ENCODE measurements at places on chromosomes 7 and 10.

DNA sequence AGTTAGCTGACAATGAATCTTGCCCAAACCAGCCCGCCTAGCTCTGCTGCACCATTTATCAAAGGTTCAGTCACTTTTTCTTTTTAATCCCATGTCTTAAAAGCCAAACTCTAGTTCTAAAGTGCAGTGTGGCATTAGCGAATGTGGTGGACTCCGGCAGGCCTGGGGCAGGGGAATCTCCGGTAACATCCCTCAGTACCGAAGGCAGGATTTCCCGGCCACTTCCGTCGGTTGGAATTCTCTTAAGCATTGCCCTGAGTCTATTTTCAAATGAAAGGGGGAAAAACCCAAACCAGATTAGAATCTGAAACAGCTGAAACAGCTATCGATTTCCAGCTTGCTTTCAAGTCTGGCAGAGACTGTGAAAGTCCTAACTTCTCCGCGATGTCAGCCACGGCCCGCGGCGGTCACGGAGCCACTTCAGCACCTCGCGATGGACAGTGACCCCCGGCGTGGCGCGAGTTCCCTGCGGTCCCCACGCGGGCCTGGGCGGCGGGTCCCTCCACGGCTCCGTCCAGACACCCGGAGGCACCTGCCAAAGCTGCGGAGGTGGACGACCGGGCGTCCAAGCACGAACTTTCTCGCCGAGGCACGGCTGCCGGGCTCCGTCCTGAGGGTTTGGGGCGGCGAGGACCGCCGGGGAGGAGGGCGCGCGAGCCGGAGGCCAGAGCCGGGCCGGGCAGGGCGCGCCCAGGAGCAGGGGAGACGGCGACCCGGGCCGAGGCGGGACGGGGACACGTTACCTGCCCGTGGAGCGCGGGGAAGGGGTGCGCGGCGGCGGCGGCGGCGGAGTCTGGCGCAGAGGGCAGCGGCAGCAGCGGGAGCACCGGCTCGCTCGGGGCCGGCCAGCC, 745 bp downstream of the TCERG1L start:
- DNase-seq: no peak

DNA sequence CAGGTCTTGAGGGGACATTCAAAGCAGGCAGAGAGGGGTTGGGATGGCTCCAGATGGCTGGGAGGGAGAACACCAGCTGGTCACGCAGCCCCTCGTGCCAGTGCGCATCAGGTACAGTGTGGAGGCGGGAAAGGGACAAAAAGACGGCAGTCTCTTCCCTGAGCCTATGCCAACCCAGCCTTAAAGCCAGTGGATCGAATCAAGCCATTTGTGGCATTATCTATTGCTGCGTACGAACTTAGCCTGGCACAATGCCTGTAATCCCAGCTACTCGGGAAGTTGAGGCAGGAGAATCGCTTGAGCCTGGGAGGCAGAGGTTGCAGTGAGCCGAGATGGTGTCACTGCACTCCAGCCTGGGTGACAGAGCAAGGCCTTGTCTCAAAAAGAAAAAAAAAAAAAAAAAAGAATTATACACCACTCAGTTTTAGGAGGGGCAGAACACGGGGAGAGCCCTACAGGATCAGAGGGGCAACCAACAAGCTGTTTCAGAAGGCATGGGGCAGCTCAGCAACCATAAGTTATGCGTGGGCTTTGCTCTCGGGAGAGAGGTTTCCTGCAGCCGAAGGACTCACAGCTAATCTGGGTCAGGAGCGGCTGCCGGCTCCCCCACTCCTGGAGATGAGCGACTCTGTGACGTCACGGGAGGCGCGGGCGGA, 356 bp upstream of the NDUFB2 start:
- DNase-seq: peak; percentile 92

DNA sequence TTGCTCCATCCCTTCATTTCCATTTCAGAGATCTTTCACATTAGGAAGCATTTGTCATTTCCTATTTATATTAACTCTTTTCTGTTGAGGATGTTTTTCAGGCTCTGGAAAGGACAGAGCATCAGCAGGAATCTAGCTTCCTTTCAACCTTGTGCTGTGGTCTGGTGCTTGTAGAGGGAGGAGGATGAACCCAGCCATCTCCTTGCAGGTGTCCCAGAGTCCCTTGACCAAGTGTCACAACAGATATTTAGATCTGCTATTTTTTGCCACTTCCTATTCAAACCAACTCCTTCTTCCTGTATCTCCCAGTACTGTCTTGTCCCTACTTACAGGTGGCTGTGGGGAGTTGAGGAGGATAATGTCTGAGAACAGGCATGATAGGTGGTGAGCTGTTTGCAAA, 742.8 kb downstream of the GRID1 start:
- DNase-seq: no peak

DNA sequence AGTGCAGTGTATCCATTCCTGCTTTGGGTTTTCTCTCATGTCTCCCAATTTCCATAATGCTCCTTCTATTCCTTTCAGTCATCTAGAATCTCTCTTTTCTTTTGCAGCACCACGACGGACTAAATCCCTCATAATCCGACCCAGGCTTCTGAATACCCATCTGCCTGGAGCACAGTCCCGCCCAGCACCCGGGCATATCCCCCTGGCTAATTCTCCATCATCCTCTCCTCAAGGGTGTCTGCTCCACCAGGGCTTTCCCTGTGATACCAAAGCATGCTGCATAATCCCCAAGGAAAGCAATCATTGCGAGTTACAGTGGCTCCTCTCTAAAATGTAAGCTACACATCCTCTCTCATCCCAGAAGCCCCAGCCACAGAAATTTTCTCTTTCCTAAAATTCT, 321.9 kb downstream of the CCDC3 start:
- no peak for DNase-seq

- no peak for DNase-seq
These were observed 90.6 kb upstream of the SKAP2 start for GRCh38 chr7:26954951-26955350.

DNA sequence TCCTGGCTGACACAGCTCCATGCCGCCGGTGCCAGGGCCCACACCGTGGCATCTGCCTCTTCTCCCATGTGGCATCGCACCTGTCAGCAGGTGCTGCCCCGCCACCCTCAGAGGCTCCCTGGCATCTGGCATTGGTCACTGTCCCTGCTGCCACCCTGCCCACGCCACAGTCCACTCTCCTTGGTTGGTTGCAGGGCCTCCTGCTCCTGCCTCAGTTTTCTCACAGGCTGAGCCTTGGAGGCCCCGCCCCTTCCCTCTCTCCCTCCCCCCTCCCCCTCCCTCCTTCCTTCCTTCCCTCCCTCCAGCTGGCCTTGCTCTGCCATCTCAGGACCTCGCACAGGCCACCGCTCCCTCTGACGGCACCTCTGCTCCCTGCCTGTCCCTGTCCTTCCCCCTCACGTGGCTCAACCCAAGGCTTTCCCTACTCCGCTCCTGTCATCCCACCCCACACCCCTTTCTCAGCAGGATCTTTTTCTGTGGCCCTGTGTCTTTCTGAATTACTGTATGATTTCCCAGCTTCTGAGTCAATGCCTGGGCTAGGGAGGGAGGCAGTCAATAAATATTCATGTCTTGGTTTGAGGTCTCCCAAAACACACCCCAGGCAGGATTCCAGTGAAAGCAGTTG, 87.4 kb downstream of the INPP5A start:
- no peak for DNase-seq

DNA sequence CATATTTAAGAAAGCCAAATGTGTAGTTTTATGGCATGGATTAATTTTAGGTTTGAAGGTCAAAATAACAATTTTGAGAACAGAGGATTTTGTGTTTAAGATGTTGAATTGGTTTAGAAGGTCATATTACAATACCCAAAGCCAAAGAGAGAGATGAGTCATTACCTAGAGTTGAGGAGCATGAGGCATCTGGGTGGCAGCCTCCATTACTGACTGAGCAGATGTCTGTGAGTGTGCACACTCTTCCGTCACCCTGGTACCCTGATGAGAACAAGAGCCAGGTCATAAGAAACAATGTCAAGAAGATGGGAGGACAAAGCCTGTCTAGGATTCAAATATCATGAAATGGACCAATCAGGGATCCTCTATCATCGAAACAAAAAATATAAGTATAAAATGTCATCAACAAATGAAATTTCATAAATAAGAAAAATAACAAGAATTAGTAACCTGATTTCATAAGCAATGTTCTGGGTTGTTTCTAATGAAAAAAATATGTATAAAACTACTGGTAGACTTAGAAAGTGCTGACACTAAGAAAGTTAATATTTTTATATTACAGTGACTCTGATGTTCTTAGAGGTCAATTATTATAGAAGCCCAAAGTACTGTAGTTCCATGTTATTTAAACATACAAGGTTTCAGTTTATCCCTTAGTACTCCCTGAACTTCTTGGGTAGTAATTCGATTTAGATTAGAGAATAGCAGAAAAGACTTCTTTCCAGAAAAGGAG, 20.0 kb downstream of the CUBN start:
- DNase-seq: peak; percentile 76

DNA sequence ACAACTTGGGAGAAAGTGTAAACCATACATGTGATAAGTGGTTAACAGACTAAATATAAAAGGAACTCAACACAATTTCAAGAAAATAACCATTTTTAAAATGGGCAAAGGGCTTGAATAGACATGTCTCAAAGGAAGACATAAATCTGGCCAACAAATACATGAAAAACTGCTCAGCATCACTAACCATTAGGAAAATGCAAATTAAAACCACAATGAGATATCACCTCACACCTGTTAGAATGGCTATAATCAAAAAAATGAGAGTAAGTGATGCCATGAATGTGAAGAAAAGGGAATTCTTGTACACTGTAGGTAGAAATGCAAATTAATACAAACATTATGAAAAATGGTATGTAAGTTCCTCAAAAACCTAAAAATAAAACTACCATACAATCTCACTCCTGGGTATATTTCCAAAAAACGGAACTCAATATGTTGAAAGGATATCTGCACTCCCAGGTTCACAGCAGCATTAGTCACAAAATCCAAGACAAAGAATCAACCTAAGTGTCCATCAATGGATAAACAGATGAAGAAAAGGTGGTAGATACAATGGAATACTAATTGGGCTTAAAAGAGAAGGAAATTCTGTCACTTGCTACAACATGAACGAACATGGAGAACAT, 5.6 kb downstream of the SNX13 start:
- DNase-seq: no peak

DNA sequence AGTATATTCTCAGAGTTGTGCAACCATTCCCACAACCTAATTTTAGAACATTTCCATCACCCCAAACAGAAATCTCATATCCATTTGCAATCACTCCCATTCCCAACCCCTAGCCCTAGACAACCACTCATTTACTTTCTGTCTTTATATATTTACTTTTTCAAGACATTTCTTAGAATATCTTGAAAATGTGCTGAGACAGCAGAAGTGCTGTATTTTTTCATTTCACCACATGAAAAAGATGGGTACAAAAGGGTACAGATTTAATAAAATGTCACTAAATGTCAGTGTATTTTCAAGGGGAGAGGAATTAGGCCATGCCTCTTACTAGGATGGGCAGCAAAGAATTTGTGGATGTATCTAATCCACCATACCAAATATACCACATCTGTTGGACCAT, 51.6 kb upstream of the CCDC6 start:
- DNase-seq: no peak

- DNase-seq: peak; percentile 57
These were observed 1378.7 kb downstream of the XPNPEP1 start for GRCh38 chr10:108544500-108545120.

DNA sequence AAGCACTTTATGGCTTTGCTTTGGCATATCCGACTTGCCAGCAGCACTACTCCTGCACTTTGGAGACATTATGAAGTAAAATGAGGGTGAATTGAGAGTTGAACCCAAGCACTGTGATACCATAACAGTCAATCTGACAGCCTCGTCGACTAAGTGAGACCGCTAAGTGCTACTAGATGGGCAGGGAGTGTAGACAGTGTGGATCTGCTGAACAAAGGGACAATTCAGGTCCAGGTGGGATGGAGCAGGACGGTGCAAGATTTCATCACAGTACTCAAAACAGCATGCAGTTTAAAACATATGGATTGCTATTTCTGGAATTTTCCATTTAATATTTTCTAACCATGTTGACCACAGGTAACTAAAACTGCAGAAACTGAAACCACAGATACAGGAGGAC, 20.8 kb upstream of the PRTFDC1 start:
- no peak for DNase-seq

- peak; percentile 42 for DNase-seq
These were observed 55.7 kb upstream of the PTER start for GRCh38 chr10:16381083-16381482.

GRCh38 chr7:31314781-31315180, 25.7 kb downstream of the NEUROD6 start:
- no peak for DNase-seq

- DNase-seq: peak; percentile 52
These were observed 1.0 kb downstream of the CPED1 start for GRCh38 chr7:120989257-120990220.

GRCh38 chr7:120400806-120401455, 128.0 kb downstream of the KCND2 start:
- DNase-seq: no peak

DNA sequence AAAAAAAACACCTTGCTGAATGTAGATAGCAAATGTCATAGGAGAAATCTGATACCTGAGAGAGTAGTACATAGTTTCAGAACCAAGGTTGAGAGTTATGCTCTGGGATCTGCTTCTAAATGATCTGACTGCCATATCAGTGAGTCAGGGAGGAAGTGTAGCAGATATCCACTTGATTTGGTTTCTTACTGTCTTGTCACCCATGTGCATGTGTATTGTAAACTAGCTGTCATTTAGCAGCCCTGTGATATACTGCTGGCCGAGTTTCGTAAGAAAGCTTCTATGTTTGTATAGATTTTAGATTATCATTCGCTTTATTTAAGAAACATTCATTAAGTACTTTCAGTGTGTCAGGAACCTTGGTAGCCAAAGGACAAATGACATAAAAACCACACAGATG, 42.0 kb downstream of the SP4 start:
- peak; percentile 2 for DNase-seq

GRCh38 chr10:47025253-47025539, 114.0 kb downstream of the PTPN20 start:
- DNase-seq: no peak

- DNase-seq: no peak
These were observed 442.5 kb downstream of the KIF20B start for GRCh38 chr10:90143937-90144336.

- DNase-seq: no peak
These were observed 211.3 kb downstream of the BICC1 start for GRCh38 chr10:58723966-58724365.

- no peak for DNase-seq
These were observed 2.0 kb upstream of the PANK1 start for GRCh38 chr10:89646889-89647657.

DNA sequence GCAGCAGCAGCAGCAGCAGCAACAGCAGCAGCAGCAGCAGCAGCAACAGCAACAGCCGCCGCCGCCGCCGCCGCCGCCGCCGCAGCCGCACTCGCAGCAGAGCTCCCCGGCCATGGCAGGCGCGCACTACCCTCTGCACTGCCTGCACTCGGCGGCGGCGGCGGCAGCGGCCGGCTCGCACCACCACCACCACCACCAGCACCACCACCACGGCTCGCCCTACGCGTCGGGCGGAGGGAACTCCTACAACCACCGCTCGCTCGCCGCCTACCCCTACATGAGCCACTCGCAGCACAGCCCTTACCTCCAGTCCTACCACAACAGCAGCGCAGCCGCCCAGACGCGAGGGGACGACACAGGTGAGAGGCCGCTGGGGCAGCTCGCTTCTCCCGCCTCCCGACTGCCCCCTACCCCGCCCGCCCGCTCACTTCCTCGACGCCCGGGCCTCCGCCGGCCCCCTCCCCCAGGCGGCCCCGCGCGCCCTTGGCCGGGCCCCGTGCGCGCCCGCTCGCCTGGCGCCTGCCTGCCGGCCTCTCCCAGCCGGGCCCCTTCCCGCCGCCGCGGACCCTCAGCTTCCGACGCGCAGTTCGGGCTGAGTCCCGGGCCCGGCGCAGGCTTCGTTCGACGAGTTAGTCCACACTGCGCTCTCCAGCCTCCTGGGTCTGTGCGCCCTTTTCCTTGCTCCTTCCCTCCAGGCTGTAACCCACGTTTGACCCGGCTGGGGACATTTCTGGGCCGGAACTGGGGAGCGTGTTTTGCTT, 882 bp downstream of the DLX6 start:
- peak; percentile 50 for DNase-seq

All from M059J (cell line).